Fibroblast of the aortic adventitia (primary cell): ENCODE measurements at places on chromosomes 16 and 17.
A peak's percentile ranks its signal among the peaks of the same experiment; 100 is the strongest.

GRCh38 chr16:82136956-82137821, 32.8 kb downstream of the MPHOSPH6 start:
- peak; percentile 23 for DNase-seq

DNA sequence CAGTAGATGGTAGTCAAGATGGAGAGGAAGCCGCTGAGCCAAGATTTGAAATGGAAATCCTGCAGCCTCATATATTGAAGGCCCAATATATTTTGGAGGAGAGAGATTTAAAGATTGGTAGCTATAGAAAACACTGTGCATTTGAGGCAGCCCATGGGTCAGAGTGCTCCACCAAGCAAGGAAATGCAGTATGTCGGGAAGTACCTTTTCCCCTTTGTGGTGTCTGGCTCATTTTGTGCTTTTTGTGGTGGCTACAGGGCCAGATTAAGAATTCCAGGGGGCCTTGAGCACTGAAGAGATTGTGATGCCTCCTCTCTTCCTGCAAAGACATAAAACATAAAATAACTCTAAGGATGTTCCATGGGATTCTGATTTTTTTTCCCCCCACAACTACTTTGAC, 39.6 kb downstream of the CDRT15 start:
- DNase-seq, result no peak

DNA sequence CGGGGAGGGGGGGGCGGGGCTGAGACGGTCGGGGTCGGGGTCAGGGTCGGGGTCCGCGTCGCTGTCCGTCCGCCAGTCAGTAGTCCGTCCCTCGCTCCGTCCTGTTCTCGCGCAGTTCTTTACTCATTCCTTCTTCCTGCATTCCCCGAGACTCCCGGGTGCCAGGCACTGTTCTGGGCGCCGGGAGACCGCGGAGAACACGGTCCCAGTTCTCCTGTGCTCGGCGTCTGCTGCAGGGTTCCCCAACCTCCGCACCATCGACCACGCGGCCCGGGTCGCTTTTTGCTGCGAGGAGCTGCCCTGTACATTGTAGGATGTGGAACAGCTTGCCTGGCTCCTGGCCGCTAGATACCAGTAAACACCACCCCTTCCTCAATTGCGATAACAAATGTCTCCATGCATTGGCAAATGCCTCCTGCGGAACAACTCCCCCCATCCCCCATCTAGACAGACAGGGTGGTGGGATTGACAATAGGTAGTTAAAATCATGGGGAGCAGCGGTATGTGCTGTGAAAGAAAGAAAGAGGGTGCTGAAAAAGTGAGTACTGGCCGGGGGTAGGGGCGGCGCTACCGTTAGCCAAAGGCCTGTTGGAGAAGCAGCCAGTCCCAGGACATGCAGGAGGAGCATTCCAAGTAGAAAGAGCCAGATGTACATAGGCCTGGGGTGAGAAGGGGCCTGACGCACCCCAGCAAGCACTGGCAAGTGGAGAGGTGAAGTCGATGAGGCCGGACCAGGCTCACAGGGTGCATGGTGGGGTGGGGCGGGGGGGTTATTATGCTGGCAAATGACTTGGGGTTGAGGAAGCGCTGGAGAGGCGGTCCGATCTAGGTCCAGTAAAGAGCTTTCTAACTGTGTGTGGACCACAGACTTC, 631 bp downstream of the TRAF7 start:
- peak; percentile 69 for DNase-seq

DNA sequence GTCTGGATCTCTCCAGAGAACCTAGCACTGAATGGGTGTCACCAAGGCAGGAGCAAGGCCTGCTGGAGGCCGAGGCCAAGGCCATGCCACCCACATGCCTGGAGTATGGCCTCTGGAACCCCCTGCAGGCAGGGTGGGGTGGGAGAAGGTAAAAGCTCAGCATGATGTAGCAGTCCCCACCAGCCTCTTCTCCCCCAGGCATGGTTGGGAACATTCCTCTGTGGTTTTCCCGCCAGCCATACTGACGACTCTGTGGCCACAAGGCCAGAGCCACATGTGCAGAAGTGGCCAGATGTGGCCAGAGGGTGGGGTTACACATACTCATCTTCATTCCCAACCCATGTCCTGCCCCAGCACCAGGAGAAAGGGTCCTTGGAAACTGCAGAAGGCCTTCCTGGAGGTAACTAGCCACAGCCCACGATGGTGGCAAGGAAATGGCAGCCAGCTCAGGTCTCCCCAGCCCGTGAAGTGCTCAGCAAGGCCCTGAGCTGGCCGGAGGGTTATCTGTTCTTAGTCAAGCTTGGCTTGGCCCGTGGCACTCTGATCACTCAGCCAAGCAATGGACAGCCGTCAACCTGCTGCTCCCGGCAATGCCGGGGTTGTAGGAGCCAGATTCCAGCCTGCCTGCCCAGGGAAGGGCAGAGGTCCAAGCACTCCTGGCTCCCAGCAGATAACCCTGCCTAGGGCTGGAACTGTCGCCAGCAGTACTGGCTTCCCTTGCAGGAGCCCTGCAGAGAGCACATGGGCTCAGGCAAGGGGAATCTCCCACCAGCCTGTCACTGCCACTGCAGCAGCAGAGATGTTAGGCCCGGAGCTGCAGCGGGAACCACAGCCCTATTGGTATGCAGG, 26.1 kb downstream of the HDAC5 start:
- DNase-seq, result peak; percentile 43

DNA sequence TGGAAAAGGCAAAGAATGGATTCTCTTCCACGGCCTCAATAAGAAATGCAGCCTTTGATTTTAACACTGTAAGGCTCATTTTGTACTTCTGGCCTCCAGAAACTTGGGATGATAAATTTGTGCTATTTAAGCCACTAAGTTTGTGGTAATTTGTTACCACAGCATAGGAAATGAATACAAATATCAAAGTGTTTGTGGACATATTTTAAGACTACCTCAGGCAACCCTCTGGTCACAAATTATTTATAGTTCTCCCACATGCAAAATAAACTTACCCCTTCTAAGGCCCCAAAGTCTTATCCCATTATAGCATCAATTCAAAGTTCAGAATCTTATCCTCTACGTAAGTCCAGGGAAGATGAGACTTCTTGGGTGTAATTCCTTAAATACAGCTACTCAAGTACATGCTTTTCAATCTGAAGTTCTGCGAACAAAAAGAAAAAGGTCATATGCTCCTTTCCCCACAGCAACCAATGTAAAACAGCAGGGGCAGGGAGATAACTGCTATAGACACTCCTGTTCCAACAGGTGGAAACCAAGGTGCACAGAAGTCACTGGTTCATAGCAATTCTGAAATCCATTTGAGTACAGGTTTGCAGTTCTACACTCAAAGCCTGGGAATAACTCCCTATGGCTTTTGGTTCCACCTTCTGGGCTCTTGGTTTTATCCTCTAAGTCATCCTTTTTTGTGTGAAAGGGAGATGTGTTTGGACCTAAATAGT, 5.4 kb upstream of the EFCAB13 start:
- no peak for DNase-seq
